H7 (cell line): ENCODE measurements at places on chromosomes 12 and 14. TPM values are rescaled to one million over a fixed set of nuclear protein-coding genes. Genes with fewer than 3 reads are reported as not detected.

The LRTM2 gene
- 0.42 TPM in 1 of 2 replicates, not detected in the other for total RNA-seq

The SERPINA10 gene
- total RNA-seq = not detected in 2 replicates

The KLRC3 gene
- not detected in 2 replicates for total RNA-seq

The ACRBP gene
- 0.80 and 3.6 TPM in 2 replicates for total RNA-seq

The RNASE2 gene
- total RNA-seq = not detected in 2 replicates

DNA sequence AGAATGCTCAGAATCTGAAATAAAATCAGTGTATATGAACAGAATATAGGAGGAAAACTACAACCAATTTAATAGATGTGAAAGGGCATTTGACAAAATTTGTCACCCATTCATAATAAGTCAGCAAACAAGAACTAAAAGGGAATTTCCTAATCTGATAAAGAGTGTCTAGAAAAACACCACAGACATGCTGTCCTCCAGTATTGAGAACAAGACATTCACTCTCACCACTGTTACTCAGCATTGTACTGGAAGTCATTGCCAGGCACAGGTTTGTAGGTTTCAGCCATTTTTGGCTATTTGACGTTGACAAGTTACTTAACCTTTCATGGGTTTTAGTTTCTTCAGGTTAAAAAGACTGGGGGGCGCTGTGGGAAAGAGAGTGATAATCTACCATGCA lies 13.2 kb downstream of the EIF2S1 start:
- no peak for DNase-seq

DNA sequence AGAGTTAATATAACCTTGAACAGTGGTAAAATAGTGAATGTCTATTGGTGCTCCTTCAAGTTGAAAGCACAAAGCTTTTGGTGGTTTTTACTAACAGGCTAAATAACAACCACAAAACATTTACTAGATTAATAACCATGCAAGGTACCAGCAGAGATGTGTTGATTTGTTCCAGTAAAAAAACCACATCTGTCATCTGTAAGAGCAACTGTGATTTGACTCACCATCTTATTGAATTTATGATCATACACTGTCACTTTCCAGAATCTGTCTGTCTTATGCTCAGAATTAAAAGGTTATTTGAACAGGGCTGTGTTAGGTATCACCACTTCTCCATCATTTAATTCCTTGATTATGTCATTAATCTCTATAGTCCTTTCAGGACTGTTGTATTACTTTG lies 107.0 kb upstream of the PTHLH start:
- no peak for DNase-seq

DNA sequence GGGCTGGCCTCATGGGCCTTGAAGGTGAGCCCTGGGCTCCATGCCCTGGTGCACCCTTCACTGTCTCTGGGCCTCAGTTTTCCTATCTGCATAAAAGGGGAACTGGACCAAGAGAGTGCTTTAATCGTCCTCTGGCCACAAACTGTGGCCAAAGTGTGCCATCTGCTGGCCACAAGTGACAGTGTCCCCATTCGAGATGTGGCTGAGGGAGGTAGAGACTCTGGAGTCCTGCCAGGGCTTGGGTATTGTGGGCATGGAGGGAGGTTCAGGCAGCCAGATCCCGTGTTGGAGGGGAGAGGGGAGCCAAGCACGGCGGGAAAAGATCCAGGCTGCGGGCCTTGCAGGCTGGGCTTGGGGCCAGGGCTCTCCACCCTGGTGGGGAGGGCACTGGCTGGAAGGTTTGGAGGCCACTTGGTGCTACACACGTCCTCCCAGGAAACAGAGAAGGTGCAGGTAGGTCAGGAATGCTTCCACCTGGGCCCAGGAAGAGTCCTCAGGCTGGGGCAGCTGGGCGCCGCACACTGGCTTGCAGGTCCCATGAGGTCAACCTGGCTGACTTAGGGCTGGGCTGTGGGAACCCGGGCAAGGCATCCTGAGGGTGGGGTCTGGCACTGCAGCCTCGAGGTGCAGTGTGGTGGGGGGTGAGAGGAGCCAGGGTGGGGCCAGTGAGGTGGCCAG lies 7.3 kb upstream of the KIF26A start:
- peak; percentile 90 for DNase-seq

GRCh38 chr14:100333827-100334226 lies 10.7 kb downstream of the SLC25A47 start:
- peak; percentile 19 for DNase-seq

DNA sequence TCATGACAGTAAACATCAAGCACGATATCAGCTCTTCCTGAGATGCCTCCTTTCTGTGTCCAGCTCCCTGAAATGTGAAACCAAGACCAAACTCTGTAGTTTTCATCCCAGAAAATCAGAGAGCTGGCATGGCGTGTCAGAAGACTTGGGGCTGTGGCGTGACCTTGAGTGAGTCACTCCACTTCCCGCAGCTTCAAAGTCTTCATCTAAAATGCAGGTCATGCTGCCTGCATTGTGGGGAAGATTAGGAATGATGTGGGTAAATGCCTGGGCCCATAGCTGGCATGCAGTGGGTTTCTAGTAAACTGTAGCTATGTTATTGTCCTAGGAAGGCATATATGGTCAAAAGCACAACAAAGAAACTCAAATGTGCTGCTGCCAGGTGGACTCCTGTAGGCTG lies 28.8 kb downstream of the OAS2 start:
- no peak for DNase-seq

- DNase-seq = no peak
These were observed 140.2 kb downstream of the MED13L start for GRCh38 chr12:116137318-116137717.
